Spleen (tissue), 13 donors: ENCODE measurements at places on chromosomes 16 and 17.

- peak; percentile 82 for DNase-seq
Measured at GRCh38 chr16:88628512-88628974, 9.8 kb upstream of the IL17C start.

DNA sequence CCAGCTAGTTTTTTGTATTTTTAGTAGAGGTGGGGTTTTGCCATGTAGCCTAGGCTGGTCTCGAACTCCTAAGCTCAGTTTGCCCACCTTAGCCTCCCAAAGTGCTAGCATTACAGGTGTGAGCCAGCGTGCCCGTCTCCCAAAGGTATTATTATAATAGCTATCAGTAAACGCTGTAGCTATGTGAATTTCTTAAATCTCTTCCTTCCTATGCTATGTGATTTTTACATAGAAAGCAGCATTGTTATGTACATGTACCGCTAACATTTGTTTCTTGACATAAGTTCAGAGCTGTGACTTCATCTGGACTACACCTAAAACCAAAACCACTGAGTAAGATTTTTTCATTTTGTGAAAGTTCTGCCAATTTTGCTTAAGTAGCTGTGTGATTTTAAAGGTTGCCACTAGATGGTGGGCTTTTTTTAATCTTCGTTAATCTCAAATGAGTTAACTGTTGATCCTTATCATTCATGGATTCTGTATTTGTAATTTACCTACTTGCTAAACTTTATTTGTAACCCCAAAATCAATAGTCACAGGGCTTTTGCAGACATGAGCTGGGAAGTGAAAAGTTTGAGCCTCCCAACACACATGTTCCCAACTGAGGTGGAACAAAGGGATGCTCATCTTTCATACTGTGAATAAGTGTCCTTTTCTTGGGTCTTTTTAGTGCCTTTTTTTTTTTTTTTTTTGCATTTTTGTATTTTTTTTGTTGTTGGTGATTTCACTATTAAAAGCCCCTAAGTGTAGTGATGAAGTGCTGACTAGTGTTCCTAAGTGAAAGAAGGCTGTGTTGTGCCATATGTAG, 21.9 kb downstream of the PRKAR1A start:
- DNase-seq, result no peak

GRCh38 chr16:4407543-4408322, 8.7 kb downstream of the CORO7 start:
- DNase-seq, result no peak

GRCh38 chr17:52419229-52419641, 260.7 kb upstream of the CA10 start:
- DNase-seq, result no peak

DNA sequence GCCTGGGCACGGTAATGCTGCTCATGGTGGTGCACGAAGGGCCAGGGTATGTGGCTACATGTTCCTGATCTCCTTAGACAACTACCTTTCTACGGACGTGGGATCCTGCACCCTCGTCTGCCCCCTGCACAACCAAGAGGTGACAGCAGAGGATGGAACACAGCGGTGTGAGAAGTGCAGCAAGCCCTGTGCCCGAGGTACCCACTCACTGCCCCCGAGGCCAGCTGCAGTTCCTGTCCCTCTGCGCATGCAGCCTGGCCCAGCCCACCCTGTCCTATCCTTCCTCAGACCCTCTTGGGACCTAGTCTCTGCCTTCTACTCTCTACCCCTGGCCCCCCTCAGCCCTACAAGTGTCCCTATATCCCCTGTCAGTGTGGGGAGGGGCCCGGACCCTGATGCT, 12.0 kb downstream of the ERBB2 start:
- DNase-seq, result no peak

- DNase-seq, result no peak
Measured at GRCh38 chr16:82681592-82681991, 54.8 kb downstream of the CDH13 start.

GRCh38 chr17:57400648-57401047, 144.3 kb downstream of the MSI2 start:
- no peak for DNase-seq

DNA sequence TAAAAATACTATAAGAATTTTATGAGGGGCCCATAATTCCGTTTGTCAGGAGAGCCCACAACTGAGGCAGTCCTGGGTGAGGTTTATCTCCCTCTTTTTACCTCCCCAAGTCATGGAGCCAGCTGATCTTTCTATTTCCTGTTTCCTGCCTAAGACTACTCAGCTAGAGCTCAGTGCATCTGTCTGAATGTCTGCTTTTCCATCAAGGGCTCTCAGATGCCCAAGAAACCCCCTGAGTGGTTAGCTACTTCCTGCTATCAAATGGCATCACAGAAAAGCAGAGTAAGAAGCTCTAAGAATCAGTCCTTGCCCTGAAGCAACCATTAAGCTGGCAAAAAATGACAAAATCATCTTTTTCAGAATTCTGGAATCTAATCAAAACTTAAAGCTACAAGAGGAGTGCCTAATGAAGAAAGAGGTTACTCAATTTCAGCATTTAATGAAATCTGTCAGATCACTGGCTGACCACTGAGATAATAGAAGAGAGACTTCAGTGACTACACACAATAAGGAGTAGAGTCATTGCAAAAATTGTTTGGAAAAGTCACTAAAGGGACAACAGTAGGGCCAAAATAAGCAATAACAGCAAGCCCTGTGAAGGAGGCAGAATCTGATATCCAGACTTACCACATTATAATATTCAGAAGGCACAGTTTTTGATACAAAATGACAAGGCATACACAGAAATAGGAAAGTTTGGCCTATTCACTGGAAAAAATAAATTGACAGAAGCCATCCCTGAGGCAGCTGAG, 150.1 kb downstream of the CYB561 start:
- DNase-seq, result no peak

DNA sequence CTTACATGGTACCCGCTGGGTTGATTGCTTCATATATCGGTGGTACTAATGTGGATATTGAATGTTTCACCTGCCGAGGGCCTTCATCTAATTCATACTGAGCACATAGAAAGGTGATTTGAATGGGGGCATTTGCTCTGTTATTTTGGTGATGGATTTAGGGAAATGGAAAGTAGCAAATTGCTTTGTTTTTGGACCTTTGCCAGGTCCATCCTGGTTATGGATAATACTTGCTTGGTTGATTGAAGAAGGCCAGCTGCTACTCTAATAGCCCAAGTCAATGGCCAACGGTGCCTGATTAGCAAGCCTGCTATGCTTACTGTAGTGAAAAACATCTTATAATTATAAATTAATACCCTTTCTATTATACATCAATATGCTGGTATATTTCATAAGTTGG, 253.6 kb downstream of the CDH13 start:
- DNase-seq, result no peak

GRCh38 chr17:36892112-36892838, 45.0 kb upstream of the LHX1 start:
- DNase-seq, result no peak

DNA sequence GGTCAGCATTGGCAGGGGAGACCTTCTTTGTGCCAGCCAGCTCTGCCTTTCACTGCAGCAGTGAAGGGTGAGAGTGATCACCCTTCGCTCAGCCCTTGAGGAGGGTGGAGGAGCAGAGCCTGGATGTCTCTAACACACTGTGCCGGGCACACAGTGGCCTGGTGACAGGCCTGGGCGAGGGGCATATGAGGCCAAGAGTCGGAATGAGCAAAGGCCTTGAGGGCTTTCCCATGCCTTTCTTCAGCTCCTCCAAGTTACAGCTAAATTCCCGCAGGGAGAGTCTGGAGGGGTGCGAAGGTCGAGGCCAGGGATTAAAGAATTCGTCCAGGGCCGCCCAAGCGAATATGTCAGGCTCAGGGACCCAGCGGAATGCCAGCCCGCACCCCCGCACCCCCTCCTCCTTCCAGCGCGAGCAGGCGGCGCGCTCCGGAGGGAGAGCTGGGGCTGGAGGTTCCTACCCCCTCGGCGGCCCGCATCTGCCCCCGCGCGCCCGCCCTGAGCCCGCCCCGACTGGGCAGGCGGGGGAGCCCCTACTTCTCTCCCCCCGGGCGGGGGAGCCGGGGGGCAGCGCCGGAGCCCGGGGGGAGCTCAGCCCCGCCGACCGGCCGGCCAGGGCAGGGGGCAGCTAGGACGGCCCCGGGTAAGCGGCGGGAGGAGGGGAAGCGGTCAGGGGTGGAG, at the start of gene RASL10B:
TSS of gene RASL10B (plus strand) at position 401 of the 678 bp plus-strand sequence. CDS start 3,546 bp downstream, outside the sequence.
- no peak for DNase-seq

- DNase-seq, result no peak
Measured at GRCh38 chr16:23140107-23140506, 9.1 kb downstream of the USP31 start.

- no peak for DNase-seq
Measured at GRCh38 chr17:27751622-27752490, 48.5 kb downstream of the NOS2 start.

DNA sequence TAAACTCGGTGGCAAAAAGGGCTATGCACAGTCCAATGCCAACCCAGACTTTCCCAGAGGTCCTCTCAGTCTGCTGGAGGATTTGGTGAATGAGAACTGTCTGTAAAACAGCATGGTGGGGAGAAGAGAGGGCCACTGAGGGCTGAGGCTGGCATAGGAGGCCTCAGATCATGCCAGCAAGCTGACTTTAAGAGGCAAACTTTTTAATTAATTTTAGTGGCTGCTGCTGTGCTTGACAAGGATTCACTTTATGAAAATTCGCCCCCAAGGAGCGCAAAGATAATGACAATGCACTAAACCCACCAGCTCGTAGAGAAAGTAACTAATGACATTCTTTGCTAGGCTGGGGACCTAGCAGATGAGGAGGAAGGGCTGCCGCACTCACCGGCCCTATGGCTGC, 15.0 kb downstream of the ABCC12 start:
- DNase-seq, result no peak

DNA sequence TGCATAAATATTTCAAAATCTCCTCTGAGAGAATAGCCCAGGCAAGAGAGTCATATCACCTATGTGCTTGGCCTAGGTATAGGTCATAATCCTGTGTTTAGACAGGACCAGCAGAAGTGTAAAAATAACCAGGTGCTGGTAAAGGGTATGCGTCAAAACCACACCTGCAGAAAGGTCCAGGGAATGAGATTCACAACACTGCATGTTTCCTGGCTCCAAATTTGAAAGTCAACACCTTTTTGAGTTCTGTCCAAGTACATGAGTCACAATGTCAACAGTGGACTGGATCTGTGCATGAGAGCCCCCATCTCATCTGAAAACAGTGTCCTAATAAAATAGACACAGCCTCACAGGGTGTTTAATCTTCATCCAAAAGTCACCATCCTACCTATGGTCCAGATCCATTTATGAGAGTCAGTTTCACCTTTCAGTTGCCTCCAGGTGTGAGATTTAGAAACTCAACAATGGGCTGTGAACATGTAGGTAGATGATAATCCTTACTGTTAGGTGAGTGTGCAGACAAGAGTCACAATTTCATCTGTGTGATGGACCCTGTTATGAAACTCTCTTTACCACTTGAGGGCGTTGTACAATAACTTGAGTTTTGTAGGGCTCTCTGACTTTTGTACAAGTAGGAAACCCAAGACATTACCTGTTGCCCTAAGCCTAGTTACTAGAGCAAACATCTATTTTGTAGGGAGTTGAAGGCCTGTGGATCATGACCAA, 2100.7 kb downstream of the TP53TG3F start:
- no peak for DNase-seq

DNA sequence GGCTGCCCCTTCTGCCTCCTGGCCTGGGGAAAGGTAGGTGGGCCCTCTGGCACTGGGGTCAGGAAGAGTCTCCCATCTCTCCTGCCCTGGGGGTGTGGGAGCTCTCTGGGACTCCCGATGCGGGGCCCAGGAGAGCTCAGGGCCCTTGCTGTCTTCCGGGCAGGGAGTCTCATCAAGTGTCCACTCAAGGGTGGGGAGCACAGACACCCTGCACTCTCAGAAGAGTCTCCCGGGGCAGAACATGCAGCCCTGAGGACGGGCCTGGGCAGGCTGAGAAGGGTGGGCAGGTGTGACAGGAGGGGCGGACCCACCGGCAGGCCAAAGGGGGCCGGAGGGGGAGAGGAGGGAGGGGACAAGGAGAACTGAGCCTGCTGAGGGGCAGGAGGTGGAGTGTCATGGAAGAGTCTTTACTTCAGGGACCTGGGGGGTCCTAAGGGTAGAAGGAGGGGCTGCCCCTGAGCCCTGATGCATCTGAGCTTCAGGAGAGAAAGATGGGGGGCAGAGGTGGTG, 8.4 kb upstream of the PKMYT1 start:
- no peak for DNase-seq

GRCh38 chr17:39800540-39800939, 62.8 kb downstream of the GRB7 start:
- no peak for DNase-seq

DNA sequence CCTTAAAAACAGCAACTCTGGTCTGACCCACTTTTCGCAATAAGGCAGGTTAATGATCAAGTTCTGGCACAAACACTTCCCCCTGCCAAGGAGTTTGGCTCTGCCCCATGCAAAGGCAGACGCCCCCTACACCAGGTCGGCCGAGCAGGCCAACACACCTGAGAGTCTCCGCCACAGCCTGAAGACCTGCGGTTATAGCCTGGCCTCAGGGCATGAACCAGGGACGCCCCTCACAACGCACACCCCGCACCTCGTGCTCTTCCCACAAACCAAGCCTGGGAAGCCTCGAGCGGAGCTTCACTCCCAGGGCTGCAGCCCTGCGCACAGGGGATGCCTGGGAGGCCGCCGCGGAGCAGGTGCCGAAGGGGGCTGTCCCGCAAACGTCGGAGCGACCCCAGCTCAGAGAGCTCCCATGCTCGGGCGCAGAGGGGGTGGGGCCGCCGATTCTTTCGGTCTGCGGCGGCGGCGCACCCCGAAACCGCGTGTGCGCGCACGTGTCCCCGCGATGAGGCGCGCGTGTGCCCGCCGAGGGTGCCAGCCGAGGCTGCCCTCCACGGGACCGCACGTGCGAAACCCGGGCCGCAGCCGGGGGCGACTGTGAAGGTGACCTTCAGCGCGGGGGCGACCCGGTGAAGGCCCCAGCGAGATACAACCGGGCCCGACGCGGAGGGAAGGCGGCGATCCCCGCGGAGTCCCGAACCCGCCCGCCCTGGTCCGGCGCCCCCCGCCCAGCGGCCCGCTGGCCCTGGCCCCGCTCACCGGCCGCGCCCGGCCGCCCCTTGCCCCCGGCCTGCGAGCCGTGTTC, 559 bp downstream of the CLUH start:
- DNase-seq, result no peak

- peak; percentile 99 for DNase-seq
Measured at GRCh38 chr17:29293890-29294579, at the start of gene NUFIP2. Gene NUFIP2 (minus strand): TSS chr17:29294148. CDS start chr17:29294059, 89 bp downstream.

DNA sequence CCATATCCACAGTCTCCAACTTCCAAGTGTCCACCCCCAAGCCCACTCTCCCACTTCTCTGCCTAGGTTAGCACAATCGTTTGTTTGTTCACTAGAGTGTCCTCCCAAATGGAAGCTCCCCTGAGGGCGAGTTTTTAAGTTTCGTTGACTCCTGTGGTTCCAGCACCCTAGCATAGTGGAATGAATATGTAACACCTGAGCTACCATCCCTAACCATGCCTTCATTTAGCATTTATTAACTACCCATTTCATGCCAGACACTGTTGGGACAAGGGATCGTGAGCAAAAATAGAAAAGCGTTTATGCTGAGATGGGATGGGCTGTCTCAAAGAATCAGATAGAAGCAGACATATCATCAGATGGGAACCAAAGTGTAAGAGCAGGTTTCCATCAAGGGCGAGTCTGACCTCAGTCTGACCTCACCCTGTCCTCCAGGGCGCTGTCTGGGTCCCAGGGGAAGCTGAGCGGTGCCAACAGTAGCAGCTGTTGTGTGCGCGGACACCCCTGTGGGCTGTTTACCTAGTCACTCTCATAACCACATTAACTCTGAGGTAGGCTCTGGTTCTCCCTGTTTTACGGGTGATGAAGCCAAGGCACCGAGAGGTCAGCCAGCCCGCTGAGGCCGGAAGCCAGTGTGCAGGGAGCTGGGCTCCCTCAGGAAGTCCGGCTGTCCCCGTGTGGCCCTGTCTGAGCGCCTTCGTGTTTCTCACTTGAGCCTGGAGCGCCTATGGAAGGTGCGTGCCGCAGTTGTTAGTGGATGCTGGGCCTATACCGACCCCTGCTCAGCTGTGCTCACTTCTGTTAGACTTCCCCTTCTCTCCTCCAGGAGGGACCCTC, 6.2 kb downstream of the CNP start:
- peak; percentile 75 for DNase-seq
